H9 (cell line): ENCODE measurements at places on chromosomes 12 and 14. TPM values are rescaled to one million over a fixed set of nuclear protein-coding genes. Genes with fewer than 3 reads are reported as not detected.

DNA sequence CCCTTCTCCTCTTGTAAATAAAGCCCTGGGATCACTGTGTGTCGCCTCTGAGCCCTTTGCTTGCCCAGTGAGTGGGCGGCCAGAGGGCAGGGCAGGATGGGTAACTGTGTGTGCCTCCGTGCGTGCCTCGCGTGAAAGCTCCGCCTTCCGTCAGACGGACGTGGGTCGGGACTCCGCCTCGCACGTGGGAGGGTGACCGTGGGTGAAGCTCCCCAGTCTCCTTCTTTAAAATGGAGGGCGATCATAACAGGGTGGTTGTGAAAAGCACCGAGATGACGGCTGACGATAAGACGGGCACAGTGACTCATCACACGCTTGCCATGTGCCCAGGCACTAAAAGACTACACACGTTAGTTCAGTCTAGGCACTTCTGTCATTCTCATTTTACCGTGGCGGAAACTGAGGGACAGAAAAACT, 9.2 kb downstream of the PHB2 start:
- H3K36me3 ChIP-seq = peaks cover 26% of the 10 kb centered on the region
- H3K4me3 ChIP-seq = peak overlapping the region; percentile 82
- peaks cover 6% of the 10 kb centered on the region; the same call in 1 of the 2 replicates for H3K4me1 ChIP-seq

DNA sequence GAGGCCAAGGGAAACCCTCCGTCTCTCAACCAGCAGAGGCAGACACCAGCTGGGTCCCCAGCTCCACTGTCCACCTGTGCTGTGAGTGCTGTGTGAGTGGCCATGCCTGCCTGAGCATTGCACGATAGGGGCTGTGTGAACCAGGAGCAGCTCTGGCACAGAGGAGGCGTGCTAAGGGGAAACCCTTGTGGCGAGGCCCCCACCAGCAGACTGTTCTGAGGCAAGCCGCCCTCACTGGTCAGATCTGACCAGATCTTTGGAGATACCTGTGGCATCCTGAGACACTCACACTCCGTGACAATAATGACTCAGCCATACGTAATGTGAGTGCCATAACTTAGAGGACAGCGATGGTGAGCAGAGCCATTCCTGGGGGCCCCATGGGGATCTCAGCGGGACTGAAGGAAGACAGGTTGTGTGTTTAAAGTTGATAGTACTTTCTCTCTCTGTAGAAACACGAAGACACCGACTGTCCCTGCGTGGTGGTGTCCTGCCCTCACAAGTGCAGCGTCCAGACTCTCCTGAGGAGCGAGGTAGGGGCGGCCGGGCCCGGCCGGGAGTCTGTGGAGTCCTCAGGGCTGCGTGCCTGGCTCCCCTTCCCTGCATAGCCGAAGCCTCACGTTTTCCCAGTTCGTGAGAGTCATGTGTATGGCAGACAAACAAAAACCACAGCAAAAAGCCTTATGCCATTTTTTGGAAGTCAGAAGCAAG, 36.6 kb upstream of the AMN start:
- H3K4me1 ChIP-seq = no peaks in the 10 kb centered on the region
- no peak overlapping the region for H3K4me3 ChIP-seq
- H3K27me3 ChIP-seq = no peaks in the 10 kb centered on the region
- no peak for DNase-seq
- H3K27ac ChIP-seq = no peak overlapping the region

DNA sequence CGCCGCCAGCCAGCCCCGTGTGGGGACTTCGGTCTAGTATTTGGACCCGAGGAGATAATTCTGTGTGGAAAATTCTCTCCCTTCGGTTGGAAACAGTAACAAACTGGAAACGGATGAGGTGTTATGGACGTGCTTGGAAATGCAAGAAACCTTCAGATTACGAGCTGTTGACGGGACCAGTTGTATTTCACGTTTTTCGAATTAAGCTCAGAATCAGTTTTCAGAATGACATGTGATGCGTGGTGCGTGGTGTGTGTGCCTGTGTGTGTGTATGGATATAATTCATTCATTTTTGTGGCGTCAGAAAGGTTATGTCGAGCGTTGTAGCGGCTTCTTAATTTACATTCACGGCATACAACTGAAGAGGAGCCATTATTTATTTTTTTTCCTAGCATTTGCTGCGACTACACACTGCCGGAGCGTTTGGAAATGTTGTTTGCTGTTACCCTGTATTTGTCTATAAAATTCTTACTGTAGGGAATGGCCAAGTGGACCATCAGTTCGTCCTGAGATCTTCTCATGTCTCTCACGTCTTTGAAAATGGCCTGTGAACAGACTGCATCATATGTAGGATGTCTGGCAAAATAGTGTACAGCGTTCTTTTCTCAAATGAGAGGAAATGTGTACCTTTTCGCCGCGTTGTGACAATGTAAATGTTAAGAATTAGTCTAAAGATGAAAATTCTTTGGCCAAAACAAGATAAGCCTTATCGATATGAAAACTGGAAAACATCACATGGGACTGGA, 1.3 kb downstream of the TRAF3 start:
- no peaks in the 10 kb centered on the region for H3K36me3 ChIP-seq
- peaks cover 5% of the 10 kb centered on the region; the same call in 1 of the 2 replicates for H3K27me3 ChIP-seq
- DNase-seq = no peak
- H3K4me3 ChIP-seq = peak overlapping the region; percentile 63
- no peak overlapping the region for H3K27ac ChIP-seq
- H3K4me1 ChIP-seq = peaks cover 5% of the 10 kb centered on the region; the same call in 1 of the 2 replicates

GRCh38 chr12:117975006-117975405, 6.2 kb upstream of the KSR2 start:
- H3K4me3 ChIP-seq = no peak overlapping the region
- no peak overlapping the region for H3K27ac ChIP-seq
- H3K36me3 ChIP-seq = peaks cover 17% of the 10 kb centered on the region

DNA sequence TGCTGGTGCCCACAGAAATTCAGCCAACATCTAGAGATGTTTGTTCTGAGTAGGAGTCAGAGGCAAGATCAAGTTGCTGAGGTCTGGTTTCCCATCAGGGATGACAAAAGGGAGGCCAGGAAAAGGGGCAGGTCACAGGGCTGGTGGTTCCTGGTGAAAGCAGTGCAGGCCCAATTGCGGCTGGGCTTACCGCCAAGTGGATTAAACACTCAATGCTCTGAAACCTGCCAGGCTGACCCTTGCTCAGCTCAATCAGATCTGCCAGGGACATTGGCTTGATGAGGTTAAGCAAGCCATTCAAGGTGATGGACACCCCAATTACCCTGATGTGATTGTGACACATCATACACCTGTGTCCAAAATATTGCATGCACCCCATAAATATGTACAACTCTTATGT, 5.5 kb upstream of the OAS1 start:
- H3K27ac ChIP-seq = no peak overlapping the region
- peaks cover 6% of the 10 kb centered on the region for H3K36me3 ChIP-seq
- H3K27me3 ChIP-seq = no peaks in the 10 kb centered on the region
- H3K4me3 ChIP-seq = no peak overlapping the region

GRCh38 chr12:39623919-39624318, 4.3 kb upstream of the ABCD2 start:
- H3K27me3 ChIP-seq = no peaks in the 10 kb centered on the region
- DNase-seq = no peak
- H3K4me3 ChIP-seq = no peak overlapping the region
- no peaks in the 10 kb centered on the region for H3K4me1 ChIP-seq
- H3K27ac ChIP-seq = no peak overlapping the region
- no peaks in the 10 kb centered on the region for H3K36me3 ChIP-seq

Gene PRKCH
- 5.2 and 6.0 TPM in 2 replicates for total RNA-seq

Gene DPPA3
- 1.4 and 2.0 TPM in 2 replicates for total RNA-seq
